Stomach (tissue), 19 donors: ENCODE measurements at places on chromosomes 5 and 9. TPM values are rescaled to one million over a fixed set of nuclear protein-coding genes. Genes with fewer than 3 reads are reported as not detected.
A peak's percentile ranks its signal among the peaks of the same experiment; 100 is the strongest.

GRCh38 chr5:179371121-179371510, 25.9 kb upstream of the ADAMTS2 start:
- H3K27ac ChIP-seq, result no peak overlapping the region
- H3K27me3 ChIP-seq, result no peaks in the 10 kb centered on the region
- no peaks in the 10 kb centered on the region for H3K36me3 ChIP-seq
- no peaks in the 10 kb centered on the region for H3K4me1 ChIP-seq

Gene CCL27
- polyA plus RNA-seq, result not detected

DNA sequence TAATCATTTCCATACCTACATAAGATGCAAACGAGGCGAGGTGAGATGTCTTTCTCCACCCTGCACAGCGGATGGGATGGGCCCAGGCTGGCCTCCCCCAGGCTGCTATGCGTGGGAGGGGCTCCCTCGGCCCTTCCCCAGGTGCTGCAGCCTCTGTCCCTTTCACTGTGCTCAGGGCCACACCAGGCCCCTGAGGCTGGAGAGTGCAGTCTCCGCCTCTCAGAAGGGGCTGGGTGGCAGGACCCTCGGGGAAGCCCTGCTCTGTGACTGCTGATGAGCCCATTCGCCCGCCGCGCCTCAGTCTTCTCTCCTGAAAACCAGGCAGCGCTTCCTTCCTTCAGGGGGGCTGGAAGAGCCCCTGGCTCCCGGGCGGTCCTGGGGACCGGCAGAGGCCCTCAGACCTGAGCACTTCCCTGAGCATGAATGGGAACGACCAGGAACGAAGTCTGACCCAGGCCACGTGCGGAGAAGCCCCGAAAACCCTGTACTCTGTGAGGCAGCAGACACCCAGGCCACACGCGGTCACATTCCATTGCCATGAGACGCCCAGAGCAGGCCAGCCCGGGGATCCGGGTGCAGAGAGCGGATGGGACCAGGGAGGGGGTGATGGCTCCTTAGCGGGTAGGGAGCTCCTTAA, 21.9 kb upstream of the NOTCH1 start:
- peaks cover 75% of the 10 kb centered on the region for H3K4me1 ChIP-seq
- peak; percentile 61 for DNase-seq
- no peaks in the 10 kb centered on the region for H3K36me3 ChIP-seq

DNA sequence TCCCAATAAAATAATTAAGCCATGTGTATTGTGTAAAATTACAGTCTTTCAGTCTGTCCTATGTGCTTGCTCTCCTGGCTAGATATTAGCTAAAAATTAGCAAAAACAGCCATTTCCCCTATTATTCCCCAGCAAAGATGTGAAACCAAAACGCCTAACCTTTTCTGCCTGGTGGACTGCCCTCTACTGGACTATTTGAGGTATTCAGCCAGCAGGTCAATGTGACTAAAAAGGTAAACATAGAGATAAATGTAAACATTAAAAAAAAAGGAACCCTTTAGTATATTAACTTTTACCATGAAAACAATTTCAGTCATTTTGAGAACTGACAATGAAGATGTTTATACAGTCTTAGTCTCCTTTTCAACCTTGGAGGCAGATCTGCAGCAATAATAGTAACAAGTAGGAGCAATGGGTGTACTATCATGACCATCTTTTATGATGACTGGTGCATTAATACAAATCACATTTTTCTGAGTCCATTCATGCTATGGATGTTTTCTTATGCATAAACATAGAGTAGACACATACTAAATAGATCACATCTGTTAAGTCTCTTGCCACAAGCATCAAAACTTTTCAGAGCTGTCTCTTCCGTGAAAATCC, 10.1 kb downstream of the ATG12 start:
- H3K27me3 ChIP-seq, result no peaks in the 10 kb centered on the region
- H3K4me3 ChIP-seq, result no peak overlapping the region
- H3K36me3 ChIP-seq, result peaks cover 54% of the 10 kb centered on the region
- no peaks in the 10 kb centered on the region for H3K4me1 ChIP-seq
